ENCODE measurements at places on chromosomes 2 and 18. TPM values are rescaled to one million over a fixed set of nuclear protein-coding genes. Genes with fewer than 3 reads are reported as not detected.
A peak's percentile ranks its signal among the peaks of the same experiment; 100 is the strongest.

GRCh38 chr2:112690853-112691401 is 29.9 kb upstream of the NT5DC4 start:
- H3K36me3 ChIP-seq, result no peaks in the 10 kb centered on the region
- peaks cover 30% of the 10 kb centered on the region for H3K4me1 ChIP-seq
- H3K27me3 ChIP-seq, result no peaks in the 10 kb centered on the region
- DNase-seq, result no peak

RAB27B gene
- 1.9 TPM for total RNA-seq

DNA sequence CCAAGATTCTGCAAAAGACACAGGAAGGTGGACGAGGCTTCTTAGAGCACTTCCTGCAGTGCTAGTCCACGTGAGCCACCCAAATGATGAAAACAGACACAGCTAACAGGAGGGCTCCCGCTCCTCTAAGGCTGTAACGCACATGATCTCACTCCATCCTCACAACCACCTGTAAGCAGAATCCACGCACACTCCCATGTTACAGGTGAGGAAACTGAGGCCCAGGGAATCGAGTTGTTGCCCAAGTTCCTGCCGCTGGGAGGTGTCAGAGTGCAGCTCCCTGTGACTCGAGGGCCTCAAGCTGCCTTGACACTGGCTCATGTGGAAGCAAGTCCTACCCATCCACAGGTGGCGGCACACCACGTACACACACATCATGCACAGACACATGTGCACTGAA is 4.4 kb downstream of the DNMT3A start:
- H3K36me3 ChIP-seq, result peaks cover 3% of the 10 kb centered on the region
- DNase-seq, result no peak
- H3K27ac ChIP-seq, result no peak overlapping the region
- no peaks in the 10 kb centered on the region for H3K27me3 ChIP-seq

DNA sequence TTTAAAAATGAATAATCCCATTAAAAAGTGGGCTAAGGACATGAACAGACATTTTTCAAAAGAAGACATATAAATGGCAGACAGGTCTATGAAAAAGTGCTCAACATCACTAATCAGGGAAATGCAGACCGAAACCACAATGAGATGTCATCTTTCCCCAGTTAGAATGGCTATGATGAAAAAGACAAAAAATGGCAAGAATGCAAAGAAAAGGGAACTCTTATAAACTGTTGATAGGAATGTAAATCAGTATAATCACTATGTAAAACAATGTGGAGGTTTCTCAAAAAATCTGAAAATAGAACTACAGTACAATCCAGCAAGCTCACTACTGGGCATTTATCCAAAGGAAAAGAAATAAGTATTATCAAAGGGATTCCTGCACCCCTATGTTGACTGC is 169.2 kb downstream of the METTL4 start:
- H3K4me3 ChIP-seq, result no peak overlapping the region
- H3K27me3 ChIP-seq, result peaks cover 5% of the 10 kb centered on the region

OXER1 gene
- total RNA-seq, result not detected

DCTN1 gene
- 186 TPM for total RNA-seq

ANKRD44 gene
- total RNA-seq, result 16.6 TPM

DNA sequence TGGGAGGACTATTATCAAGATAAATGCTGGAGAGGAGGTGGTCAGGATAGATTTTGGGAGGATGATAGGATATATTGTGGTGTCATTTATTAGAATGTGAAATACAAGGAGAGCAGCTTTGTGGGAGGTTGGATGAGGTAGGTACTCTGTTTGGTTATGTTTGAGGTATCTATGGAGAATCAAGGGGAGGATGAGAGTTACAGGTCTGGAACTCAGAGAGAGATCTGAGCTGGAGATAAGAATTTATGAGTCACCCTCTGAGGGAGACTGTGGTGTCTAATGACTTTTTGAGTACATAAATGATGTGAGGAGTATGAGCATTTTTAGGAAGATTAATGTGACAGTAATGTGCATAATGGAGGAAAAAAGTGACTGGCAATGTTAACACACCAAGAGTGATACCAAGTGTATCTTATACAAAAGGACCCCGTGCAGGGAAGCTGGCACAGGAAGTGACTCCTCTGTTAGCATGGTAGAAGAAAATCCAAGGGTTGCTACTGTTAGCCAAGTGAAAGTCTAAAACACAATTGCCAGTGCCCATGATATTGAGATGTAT is 48.2 kb downstream of the CRIM1 start:
- peaks cover 2% of the 10 kb centered on the region for H3K36me3 ChIP-seq
- H3K4me3 ChIP-seq, result no peak overlapping the region
- H3K4me1 ChIP-seq, result peaks cover 28% of the 10 kb centered on the region
- DNase-seq, result no peak
- no peaks in the 10 kb centered on the region for H3K27me3 ChIP-seq
- no peak overlapping the region for H3K27ac ChIP-seq

DNA sequence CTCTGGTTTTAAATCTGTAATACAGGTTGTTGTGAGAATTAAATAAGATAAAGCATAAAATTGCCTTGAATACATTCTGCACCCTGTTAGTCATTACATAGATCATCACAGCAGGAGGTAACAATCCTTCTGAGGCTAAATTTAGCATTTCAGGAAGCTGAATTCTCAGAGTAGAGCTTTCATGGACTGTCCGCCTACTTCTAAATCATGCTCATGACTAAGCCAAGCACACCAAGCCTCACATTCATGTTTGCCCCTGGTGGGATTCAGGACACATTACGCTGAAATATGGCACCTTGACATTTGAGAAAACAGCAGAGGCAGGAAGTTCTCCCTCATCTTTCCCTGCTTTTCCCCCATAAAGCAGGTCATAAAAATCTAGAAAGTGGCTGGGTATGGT is 16.6 kb upstream of the PIK3C3 start:
- no peaks in the 10 kb centered on the region for H3K36me3 ChIP-seq
- H3K4me3 ChIP-seq, result no peak overlapping the region
- peak overlapping the region; percentile 50 for H3K27ac ChIP-seq
- peaks cover 49% of the 10 kb centered on the region for H3K4me1 ChIP-seq
- DNase-seq, result no peak

GRCh38 chr2:236862961-236863728 is 222.5 kb upstream of the COPS8 start:
- DNase-seq, result peak; percentile 85
- H3K4me3 ChIP-seq, result no peak overlapping the region
- H3K4me1 ChIP-seq, result peaks cover 30% of the 10 kb centered on the region

DNA sequence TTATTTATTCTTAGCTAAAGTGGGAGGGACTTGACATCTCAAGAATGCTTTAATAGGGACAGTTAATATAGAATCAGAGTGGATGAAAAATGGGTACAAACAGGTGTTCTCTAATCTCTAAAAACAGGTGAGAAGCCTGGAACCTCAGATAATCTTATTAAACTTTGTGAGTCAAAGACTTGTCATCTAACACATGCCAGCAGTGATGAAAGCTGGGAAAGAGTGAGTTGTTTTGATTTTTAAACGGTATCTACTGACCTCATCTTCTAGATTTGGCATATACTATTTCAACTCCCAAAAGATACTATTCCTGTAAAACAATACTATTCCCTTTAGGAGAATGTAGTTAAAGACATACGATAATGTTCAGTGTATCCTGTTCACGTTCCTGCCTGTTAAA is 103.4 kb downstream of the CCDC141 start:
- H3K27me3 ChIP-seq, result no peaks in the 10 kb centered on the region
- no peak for DNase-seq
- H3K27ac ChIP-seq, result no peak overlapping the region
- H3K4me1 ChIP-seq, result no peaks in the 10 kb centered on the region
- no peaks in the 10 kb centered on the region for H3K36me3 ChIP-seq
- no peak overlapping the region for H3K4me3 ChIP-seq

KCNJ13 gene
- not detected for total RNA-seq

CD207 gene
- total RNA-seq, result not detected

GRCh38 chr2:194103941-194104659 is 1552.9 kb upstream of the SLC39A10 start:
- no peak for DNase-seq
- H3K27me3 ChIP-seq, result peaks cover 5% of the 10 kb centered on the region
- H3K4me1 ChIP-seq, result no peaks in the 10 kb centered on the region

TMEM198 gene
- total RNA-seq, result 6.7 TPM

- DNase-seq, result no peak
- H3K4me1 ChIP-seq, result no peaks in the 10 kb centered on the region
- no peak overlapping the region for H3K4me3 ChIP-seq
- H3K27me3 ChIP-seq, result peaks cover 2% of the 10 kb centered on the region
- H3K27ac ChIP-seq, result no peak overlapping the region
Measured at GRCh38 chr2:31004257-31004656, 134.0 kb downstream of the GALNT14 start.

MERTK gene
- total RNA-seq, result 1.2 TPM

DNA sequence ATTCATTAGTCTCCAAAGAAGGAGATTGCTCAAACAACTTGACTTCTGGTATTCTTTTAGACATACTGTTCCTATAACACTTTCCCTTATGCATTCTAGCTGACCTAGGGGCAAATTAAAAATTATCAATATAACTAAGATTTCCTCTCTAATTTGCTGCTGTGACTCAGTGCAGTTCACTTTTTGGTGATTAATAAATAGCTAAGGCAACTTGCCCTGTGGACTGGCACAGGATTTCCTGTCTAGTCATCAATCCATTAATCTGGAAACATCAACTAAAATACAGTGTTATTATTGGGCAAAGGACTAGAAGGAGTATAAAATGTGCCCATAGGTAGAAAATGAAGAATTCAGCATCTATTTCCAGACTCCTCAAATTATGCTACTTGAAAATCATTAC is 83.5 kb upstream of the SERPINE2 start:
- no peaks in the 10 kb centered on the region for H3K36me3 ChIP-seq
- H3K4me1 ChIP-seq, result peaks cover 12% of the 10 kb centered on the region
- no peak overlapping the region for H3K4me3 ChIP-seq

DNA sequence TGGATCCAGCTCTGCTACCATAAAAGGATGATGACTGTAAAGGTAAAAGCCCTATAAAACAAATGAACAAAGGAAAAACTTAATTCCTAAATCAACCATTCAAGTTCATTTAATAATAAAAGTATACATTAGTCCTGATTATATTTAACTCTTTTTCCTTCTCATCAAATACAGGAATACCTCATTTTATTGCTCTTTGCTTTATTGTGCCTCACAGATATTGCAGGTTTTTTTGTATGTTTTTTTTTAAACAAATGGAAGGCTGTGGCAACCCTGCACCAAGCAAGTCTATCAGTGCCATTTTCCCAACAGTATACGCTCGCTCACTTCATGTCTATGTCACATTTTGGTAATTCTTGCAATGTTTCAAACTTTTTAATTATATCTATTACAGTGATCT is 38.2 kb downstream of the USP37 start:
- no peak overlapping the region for H3K4me3 ChIP-seq
- no peak overlapping the region for H3K27ac ChIP-seq

GRCh38 chr2:24409700-24410556 is 49.6 kb upstream of the ITSN2 start:
- H3K36me3 ChIP-seq, result no peaks in the 10 kb centered on the region
- no peak overlapping the region for H3K4me3 ChIP-seq
- no peak overlapping the region for H3K27ac ChIP-seq
- peaks cover 3% of the 10 kb centered on the region for H3K4me1 ChIP-seq
- H3K27me3 ChIP-seq, result peaks cover 7% of the 10 kb centered on the region

DNA sequence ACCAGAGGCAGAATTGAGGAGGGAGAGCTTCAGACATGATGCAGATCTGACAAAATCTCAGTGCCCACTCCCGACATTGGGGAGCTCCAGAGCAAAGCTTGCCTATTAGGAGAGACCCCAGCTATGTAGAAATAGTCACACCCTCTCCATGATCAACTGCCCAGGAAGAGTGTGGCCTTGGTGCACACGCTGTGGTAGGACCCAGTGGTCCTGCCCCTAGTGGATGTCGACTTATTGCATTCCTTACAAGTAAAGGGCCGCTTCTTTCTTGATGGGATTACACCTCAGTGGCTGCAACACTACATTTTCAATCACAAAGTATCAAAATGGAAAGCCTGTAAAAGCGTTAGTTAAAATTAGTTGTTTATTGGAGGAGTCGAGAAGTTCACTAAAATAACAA is 64.2 kb downstream of the VRK2 start:
- H3K4me3 ChIP-seq, result no peak overlapping the region
- H3K27ac ChIP-seq, result no peak overlapping the region
- H3K36me3 ChIP-seq, result peaks cover 3% of the 10 kb centered on the region
- H3K4me1 ChIP-seq, result peaks cover 28% of the 10 kb centered on the region
- no peaks in the 10 kb centered on the region for H3K27me3 ChIP-seq

- no peak overlapping the region for H3K27ac ChIP-seq
- H3K4me3 ChIP-seq, result no peak overlapping the region
- no peaks in the 10 kb centered on the region for H3K36me3 ChIP-seq
- no peak for DNase-seq
- H3K27me3 ChIP-seq, result peaks cover 49% of the 10 kb centered on the region
Measured at GRCh38 chr18:7221424-7222155, 9.3 kb upstream of the LRRC30 start.

- H3K4me1 ChIP-seq, result peaks cover 13% of the 10 kb centered on the region
- H3K36me3 ChIP-seq, result peaks cover 4% of the 10 kb centered on the region
- H3K4me3 ChIP-seq, result no peak overlapping the region
- no peaks in the 10 kb centered on the region for H3K27me3 ChIP-seq
- no peak for DNase-seq
- no peak overlapping the region for H3K27ac ChIP-seq
Measured at GRCh38 chr2:226180281-226180884, 619.2 kb downstream of the IRS1 start.

- H3K27me3 ChIP-seq, result peaks cover 24% of the 10 kb centered on the region
- peaks cover 6% of the 10 kb centered on the region for H3K4me1 ChIP-seq
- DNase-seq, result no peak
- no peak overlapping the region for H3K27ac ChIP-seq
- H3K4me3 ChIP-seq, result no peak overlapping the region
Measured at GRCh38 chr18:48157956-48158355, 227.5 kb upstream of the SMAD2 start.

CCT4 gene
- 130 TPM for total RNA-seq

- peaks cover 3% of the 10 kb centered on the region for H3K36me3 ChIP-seq
- no peak overlapping the region for H3K27ac ChIP-seq
- no peaks in the 10 kb centered on the region for H3K4me1 ChIP-seq
- DNase-seq, result no peak
Measured at GRCh38 chr2:113705982-113706523, 50.4 kb downstream of the SLC35F5 start.

DNA sequence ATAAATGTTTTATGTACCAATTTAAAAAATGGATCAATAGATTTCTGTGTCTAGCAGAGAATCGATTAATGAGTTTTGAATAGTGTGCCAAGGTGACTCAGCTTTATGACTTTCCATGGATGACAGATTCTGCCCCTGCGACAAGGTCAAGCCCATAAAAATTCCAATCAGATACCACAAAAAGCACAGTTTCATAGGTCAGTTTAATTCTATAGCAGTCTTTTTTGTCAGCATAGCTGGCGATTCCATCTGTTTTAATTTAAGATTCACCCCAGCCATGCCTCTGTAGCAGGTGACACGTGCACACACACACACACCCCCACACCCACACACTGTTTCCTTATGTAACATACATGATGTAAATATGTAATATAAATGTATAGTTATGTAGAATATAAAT is 28.9 kb downstream of the RAB31 start:
- H3K4me1 ChIP-seq, result peaks cover 28% of the 10 kb centered on the region
- no peak overlapping the region for H3K27ac ChIP-seq
- H3K4me3 ChIP-seq, result no peak overlapping the region
- H3K36me3 ChIP-seq, result peaks cover 11% of the 10 kb centered on the region
- no peaks in the 10 kb centered on the region for H3K27me3 ChIP-seq
- no peak for DNase-seq

Data from osteocyte (in vitro differentiated cells).